Naive thymus-derived CD8-positive, alpha-beta T cell (primary cell): ENCODE measurements at places on chromosomes 1 and 21. TPM values are rescaled to one million over a fixed set of nuclear protein-coding genes. Genes with fewer than 3 reads are reported as not detected.
A peak's percentile ranks its signal among the peaks of the same experiment; 100 is the strongest.

GRCh38 chr1:107195476-107195875 lies 54.6 kb downstream of the NTNG1 start:
- no peak for DNase-seq

RNU1-3 gene
- total RNA-seq, result 3,449 TPM

- peak; percentile 32 for DNase-seq
Observed at GRCh38 chr21:36504067-36505058, 24.4 kb upstream of the CLDN14 start.

GRCh38 chr1:199020904-199021303 lies 382.1 kb downstream of the PTPRC start:
- no peak for DNase-seq

- no peak for DNase-seq
Observed at GRCh38 chr21:45223236-45224185, 64.2 kb downstream of the POFUT2 start.

GRCh38 chr1:103516693-103517092 lies 8.8 kb upstream of the RNPC3 start:
- DNase-seq, result no peak

DIRAS3 gene
- total RNA-seq, result not detected

DNA sequence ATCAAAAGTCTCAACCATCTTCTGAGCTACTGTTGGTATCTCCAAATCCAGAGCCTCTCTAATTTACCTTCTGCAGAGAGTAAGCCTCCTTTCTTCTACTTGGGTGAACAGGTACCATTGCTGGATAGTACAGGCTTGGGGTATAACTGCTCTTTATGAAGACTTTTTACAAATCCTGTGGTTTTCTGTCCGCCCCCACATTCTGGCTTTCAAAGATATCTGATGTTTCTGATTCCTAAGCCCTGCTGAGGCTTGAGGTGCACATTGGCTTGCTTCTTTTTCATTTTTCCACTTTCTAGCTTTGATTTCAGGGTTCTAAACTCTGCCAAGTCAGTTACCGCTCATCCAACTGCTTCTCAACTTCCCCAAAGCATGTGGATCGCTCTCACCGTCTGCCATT lies 37.1 kb downstream of the TENT5C start:
- DNase-seq, result no peak

ADAMTSL4 gene
- 0.16 TPM for total RNA-seq

DNA sequence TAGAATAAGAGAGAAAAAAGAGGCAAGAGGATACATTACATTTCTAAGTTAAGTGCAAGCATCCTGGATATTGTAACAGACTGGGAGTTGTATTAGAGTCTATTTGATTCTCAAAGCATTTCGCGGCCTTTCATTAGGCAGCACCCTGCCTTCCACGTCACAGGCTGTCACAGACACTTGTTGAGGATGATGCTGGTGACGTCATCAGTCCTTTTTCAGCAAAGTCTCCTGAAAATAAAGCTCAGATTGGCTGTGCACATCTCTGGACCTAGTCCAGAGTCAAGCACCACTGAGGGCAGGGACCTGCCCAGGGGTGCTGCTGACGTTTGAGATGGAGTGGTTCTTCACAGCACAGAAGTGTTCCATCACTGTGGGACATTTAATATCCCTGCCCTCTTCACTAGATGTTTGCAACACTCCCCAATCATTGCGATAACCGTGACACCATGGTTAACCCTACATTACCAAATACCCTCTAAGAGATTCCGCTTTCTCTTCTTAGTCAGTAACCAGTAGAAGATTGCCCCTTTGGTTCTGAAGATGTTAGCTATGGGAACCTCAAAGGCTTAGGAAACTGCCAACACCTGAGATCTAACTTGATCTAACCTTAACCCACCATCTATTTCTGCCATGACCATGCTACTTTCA lies 72.7 kb upstream of the F3 start:
- no peak for DNase-seq

DNA sequence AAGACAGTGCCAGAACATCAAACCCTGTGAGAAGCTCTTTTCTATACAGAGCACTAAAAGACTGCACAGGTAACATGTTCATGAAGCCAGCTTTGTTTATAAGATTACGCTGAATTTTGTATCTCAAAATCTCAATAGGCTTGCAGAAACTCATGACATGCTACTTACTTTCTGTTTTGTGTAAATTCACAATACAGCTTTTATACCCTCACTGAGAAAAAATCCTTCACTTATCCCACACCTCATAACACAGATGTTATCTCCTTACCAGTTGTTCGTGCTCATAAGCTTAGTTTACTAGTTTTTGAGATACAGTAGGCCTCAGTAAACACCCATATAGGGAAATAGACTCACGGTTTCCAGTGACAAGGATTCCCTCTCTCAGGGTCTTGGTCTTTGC lies 24.1 kb upstream of the GBP2 start:
- no peak for DNase-seq

DNA sequence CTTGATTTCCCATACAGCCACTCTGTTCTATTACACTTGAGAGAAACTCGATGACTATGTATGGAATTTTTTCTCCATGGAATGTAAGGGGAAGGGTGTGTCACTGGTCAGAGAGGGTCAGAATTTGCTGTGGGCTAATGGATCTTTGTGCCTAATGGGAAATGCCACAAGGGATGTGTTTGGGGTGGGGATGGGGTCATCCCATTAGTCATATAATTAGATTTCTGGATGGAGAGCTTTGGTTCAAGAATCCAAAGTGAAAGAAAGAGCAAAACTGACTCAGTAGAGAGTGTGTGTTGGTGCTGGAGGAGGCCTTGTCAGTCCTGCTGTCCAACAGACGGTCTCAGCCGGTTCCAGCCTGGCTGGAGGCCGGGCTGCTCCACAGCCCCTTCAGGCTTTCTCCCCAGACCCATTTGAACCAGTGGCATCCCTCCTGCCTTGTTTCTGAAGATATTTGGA lies 86.4 kb downstream of the LAMC2 start:
- DNase-seq, result no peak

KRTAP13-2 gene
- not detected for total RNA-seq

DNA sequence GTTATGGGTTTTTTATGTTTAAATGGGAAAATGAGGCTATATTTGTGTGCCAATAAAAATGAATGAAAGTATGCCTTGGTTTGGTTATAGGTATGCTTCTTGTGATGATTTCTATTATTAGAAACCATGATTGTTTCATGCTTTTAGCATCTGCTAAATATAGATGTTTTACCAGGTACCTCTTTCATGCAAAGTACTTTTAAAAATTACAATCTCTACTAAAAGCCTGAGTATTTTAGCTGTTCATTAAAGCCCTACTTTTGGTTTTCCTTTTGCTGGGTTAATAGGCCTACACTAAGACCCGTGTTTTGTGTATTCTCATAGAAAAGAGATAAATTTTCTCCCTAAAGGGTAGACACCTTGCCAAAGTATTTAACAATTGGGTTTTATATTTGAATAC lies 32.0 kb downstream of the MTF2 start:
- DNase-seq, result no peak

TIE1 gene
- not detected for total RNA-seq

PEA15 gene
- total RNA-seq, result 13.1 TPM

DNA sequence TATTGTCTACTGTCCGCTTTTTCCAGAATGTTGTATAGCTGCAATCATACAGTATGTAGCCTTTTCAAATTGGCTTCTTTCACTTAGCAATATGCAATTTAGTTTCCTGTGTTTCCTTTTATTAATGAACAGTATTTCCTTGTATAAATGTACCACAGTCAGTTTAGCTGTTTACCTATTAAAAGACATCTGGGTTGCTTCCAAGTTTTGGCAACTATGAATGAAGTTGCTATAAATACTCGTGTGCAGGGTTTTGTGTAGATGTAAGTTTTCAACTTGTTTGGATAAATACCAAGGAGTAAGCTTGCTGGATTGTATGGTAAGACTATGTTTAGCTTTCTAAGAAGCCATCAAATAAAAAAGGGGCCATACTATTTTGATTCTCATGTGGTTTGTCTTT lies 24.4 kb upstream of the KCNJ6 start:
- DNase-seq, result no peak
